Dermis microvascular lymphatic vessel endothelial cell (primary cell): ENCODE measurements at places on chromosomes 3 and 15.

GRCh38 chr3:33868309-33868708, 69.9 kb downstream of the PDCD6IP start:
- DNase-seq = no peak

GRCh38 chr15:30918366-30918765, 14.7 kb downstream of the FAN1 start:
- DNase-seq = no peak

DNA sequence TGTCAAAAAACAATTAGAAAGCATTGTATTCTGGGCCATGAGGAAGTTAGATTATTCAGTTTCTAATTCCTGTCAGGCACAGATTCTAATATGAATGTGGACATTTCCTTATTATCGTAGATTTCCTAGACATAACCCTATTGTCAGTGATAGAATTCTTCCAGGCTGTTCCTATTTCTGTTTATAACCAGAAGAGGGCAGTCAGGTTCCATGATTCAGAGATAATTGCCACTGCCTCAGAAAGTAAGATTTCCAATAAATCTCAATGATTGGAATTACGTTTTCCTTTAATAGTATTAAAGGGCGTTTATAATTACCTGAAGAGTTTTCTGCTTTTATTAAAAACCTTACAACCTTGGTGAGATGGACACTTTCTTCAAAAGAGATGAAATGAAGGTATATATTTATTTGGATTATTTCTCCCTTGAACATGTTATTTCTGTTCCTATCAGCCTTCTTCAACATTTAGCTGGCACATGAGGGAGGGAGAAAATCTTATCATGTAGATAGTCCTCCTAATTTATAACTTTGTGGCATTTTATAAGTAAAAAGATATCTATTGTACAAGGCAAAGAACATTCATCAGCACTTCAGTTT, 439.2 kb downstream of the MCTP2 start:
- DNase-seq = peak; percentile 74

DNA sequence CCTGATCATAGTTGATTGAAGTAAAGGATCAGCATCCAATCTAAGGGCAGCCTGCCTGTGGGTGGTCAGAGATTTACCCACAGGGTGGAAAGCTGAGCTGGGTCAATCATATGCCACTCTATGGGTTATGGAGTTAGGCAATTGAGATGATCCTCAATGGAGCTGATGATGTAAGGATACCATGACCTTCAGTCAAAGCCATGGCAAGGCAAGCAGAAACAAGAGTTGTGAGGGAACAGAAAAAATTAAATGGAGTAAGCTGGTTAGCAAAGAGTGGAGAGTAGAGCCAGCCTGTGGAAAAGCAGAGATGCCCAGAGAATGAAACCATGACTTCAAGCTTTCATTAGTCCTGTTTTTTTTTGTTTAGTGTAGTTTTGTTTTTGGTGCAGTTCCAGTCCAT, 5.7 kb upstream of the IQGAP1 start:
- DNase-seq = no peak

- no peak for DNase-seq
These were observed 181.0 kb upstream of the CGNL1 start for GRCh38 chr15:57195326-57195725.

DNA sequence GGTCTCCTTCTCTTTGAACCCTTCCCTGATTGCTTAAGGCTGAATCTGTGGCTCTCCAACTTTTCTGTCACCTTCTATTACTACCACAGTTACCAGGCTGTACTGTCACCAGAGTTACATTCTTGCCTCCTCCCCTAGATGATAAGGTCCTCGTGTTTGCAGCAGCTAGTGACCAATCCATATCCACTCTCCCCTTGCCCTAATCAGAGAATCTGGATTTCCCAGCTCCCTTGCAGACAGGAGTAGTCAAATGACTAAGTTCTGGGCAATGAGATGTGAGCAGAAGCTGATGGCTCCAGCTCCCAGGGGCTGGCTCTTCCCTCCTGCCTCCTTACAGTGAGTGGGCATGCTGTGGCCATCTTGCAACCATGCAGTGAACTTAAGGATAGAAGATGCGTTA, 95.4 kb upstream of the VGLL4 start:
- DNase-seq = no peak

DNA sequence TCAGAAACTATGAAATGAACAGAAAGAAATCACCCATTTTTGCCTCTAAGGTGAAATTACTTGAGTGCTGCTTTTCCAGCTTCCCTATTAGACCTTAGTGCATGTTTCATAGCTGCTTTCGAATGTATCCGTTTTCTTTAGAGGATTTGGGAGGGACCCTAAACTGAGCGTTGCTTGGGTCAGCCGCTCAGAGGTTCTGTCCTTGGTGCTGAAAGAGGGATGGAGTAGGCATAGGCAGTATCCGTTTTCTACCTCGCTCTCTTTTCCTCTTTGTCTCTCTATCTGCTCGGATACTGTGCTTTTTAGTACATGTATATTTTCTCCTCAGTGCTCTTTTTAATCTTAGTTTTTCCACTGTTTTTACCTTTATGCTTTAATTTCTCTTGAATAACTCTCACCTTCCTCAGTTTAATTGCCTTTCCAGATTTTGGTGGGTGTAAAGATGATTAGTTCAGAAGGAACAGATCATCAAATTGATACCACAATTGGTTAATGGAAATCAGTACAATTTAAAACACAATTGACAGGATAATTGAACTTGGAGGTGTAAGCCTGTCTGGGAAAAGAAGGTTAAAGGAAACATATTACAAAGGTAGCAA, at the start of gene DRD3:
DRD3 (minus strand) TSS at position 283 of the 599 bp plus-strand sequence. CDS start 7,060 bp downstream, outside the sequence.
- DNase-seq = peak; percentile 22

DNA sequence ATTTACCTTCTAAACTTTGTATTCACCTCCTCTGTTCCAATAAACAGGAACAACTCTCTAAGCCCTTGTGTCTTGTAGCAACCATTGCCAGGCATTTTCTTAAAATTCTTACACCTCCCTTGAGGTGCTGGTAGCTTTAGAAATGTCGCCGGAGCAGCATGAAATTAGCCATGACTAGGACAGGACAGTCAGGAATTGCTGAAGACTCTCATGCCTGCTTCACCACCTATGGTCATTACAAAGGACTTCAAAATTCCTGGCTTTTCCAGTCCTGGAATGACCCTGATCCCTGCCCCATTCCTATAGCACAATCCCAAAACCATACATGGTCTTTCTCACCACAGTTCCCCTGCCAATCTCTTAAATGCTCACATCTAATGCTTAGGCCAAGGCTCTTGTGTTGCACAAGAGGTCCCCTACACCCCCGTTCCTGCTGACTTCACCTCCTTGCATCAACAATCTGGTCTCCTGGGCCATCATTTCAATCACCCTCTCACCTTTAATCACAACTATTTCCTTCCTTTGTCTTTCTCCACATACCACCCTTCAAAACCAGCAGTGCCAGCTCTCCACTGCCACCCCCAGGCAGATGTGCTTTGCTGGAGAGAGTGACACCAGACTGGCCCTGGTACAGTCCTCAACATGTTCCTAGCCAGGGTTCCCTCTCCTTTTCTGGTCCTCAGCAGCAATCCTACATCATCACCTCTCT, 113.2 kb upstream of the TJP1 start:
- no peak for DNase-seq

GRCh38 chr3:122628567-122628966, 51.1 kb downstream of the PARP15 start:
- peak; percentile 61 for DNase-seq

GRCh38 chr3:7095116-7095515, 234.2 kb downstream of the GRM7 start:
- no peak for DNase-seq

- DNase-seq = peak; percentile 56
These were observed 1.1 kb upstream of the ALCAM start for GRCh38 chr3:105365391-105366325.

DNA sequence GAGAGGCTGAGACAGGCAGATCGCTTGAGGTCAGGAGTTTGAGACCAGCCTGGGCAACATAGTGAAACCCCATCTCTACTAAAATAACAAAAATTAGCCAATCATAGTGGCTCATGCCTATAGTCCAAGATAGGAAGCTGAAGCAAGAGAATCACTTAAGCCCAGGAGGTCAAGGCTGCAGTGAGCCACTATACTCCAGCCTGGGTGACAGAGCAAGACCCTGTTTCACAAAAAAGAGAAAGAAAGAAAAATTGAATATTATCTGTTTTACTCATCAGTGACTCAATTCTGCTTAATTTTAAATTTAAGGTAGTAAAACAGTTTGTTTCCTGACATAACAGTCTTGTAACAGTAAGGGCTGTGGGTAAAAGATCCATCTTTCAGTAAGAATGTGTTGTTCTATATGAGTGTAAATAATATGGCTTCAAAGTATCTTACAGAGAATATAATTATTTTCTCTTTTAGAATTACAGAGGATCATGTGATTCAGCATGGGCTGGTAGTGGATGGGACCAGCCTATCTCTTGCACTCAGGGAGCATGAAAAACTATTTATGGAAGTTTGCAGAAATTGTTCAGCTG, 85.8 kb downstream of the ATP11B start:
- DNase-seq = no peak

DNA sequence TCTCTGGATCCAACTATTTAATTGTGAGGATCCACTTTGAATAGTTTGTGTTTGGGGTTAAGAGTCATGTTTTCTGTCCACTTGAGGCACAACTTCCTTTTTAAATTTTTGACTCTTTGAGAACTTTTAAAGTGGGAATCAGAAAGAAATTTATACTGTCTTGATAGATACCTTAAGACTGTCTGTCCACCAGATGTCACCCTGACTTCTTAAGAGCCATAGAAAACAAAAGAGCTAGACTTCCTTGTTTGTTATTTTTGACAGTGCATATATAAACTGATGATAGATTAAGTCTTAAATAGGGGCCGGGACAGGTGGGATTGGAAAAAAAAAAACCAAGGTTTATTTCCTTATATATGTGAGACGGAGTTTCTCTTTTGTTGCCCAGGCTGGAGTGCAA, 52.1 kb upstream of the WDR72 start:
- no peak for DNase-seq

DNA sequence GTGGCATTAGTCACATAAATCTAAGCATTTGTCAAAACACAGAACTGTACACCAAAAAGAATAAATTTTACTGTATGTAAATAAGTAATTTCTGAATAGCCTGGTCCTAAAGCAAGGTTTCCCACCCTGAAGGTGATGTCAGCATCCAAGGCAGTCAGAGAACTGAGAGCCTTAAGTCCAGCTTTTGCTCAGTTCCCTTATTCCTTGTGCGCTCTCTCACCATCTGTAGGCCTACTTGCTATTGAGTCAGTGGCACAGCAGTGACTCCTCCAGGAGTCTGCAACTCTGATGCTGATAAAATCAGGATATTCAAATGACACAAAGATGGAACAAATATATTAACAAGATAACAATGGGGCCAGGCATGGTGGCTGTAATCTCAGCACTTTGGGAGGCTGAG, 22.3 kb downstream of the VPS39 start:
- DNase-seq = no peak

DNA sequence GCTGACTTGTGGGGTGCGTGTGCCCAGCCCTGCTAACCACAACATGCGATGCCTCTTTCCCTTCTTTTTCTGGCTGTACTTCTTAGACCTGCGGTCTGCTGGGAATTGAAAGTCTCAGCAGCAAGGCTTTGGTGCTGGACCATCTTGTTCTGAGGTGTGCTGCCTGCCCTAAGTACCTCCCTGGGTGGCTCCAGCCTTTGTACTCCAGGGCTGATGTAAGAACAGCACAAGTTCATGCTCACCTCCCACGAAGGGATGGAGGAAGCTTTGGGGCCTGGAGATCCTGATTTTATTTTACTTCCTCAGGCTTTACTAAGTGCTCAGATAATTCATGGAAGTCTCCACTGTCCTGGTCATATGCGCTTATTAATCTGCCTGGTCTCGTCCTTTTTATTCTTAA, 28.9 kb downstream of the FAM43A start:
- no peak for DNase-seq

DNA sequence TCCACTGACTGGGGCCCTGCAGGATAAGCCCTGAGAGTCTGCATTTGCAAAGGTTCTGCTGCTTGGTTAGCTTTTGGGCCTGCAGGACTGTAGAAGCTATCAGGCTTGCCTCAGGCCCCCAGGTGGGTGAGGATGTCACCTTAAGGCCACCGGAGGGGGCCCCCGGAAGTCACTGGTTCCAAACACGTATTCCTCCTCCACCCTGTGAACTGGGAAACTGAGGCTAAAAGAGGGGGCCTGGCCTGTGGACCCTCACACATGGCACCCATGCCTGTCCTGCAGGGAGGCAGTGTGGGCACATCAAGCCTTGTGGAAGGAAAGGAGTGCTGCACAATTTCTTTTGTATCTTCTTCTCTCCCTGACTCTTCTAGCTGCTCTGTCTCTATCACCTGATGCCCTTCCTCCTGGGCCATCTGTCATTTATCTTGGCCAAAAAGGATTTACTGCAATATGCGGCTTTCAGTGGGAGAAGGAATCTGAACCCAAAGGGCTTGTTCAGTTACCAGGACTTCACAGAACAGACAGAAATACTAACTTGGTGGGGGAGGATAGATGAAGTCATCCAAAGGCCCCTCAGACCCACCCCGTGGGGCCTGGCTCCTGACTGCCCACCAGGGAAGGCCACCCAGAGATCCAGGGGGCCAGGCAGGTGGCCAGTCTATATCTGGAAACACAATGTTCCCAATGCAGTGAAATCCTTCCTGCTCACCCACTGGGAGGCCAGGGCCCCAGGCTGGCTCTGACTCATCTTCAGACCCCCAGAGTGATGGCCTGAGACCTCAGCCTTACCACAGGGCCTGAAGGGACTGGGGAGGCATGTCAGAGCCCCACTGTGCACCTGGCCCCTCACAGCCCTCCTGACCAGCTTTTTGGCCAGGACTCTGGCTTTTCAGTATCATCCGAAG, 18.3 kb downstream of the UBAP1L start:
- no peak for DNase-seq

- no peak for DNase-seq
These were observed 14.1 kb downstream of the SLCO3A1 start for GRCh38 chr15:91867581-91868026.
